ENCODE measurements at places on chromosomes 7 and 10.

DNA sequence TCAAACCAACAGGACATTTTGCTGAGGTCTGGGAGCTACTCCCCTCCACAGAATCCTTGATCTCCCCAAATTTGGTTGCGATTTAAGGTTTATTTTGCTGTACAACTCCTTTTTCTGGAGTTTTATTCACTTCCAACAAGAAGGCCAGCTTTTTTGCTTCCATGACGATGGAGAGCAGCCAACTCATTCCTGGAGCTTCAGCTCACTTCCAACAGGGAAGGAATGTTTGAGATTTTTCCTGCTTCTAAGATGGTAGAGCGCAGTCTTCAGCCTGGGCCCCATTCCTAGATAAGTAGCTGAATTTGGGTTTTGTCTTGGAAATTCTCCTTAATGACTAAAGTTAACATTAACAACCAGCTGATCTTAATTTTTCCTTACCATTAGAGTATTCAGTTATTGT is 30.9 kb upstream of the CREB3L2 start:
- no peak for DNase-seq

GRCh38 chr7:67484244-67484751 is 487.7 kb downstream of the TYW1 start:
- no peak for DNase-seq

DNA sequence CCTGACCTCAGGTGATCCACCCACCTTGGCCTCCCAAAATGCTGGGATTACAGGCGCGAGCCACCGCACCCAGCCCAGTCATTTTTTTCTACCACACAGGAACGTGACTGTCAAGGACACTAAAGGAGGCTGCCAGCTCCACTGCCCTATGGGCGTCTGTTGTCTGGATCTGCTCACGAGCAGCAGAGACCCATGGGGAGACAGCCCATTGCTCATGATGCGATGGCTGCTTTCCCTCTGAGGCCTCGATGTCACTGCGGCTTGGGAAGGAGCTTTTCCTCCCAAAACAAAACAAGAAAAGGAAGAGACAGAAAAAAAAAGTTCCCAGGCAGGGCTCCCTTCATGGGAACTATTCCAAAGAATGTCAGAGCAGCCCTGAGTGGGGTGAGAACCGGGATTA is 70.5 kb downstream of the DENND2A start:
- DNase-seq = no peak

DNA sequence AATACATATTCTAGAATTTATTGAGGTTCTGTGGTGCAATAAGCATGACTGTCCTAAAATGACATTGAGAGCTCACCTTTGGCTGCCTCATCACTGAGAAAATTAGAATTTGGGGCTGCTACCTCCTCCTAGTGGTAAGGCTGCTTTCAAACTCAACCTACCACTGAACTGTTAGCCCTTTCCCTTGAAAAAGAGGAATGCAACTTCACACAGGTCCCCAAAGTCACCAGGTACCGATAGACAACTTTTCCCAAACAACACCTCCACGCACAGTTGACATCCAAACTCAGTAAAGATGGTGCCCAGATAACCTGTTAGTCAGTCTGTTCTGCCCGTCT is 75.9 kb upstream of the SCIN start:
- no peak for DNase-seq

DNA sequence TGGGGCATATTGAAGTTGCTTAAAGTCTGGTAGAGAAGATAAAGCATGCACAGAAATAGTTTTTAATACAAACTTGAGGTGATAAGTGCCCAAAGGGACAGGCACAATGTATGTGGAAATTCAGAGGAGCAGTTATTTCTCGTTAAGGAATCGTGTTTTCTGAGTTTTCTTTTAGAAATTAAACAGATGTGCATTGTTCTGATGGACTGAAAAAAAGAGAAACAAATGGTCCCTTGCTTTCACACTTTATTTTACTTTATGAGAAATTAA is 45.6 kb downstream of the CNNM2 start:
- no peak for DNase-seq

GRCh38 chr10:24278176-24278889 is 69.4 kb downstream of the KIAA1217 start:
- DNase-seq = no peak

DNA sequence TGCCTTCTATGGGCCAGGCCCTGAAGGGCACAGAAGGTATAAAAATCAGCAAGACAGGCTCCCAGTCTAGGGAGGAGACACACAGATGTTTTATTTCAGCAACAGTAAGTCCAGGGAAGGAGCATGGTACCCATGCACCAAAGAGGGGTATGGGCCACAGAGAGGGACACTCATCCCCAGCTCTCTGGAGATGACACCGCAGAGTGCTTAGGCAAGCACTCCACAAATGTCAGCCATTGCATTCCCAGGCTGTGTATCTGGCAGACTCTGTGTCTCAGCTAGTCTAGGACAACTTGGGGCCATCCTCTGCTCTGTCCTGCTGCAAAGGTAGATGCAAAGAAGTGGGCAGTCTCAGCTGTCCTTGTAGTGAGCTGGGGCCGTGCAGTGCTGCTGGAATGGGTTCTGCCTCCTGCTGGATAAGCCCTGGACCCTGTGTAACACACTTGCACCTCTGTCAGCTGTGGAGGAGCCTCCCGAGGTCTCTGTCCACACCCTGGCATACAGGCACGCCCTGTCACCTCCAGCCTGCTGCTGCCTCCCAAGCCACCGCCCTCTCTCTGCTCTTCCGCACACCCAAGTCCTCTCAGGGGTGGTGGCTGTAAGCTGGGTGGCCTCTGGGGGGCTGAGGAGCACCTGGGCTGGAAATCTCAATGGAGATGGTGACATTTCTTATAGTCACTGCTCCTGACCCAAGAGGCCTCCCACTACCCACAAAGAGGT is 57.6 kb downstream of the VOPP1 start:
- DNase-seq = no peak
